Naive thymus-derived CD8-positive, alpha-beta T cell (primary cell): ENCODE measurements at places on chromosomes 6 and 20. TPM values are rescaled to one million over a fixed set of nuclear protein-coding genes. Genes with fewer than 3 reads are reported as not detected.

DNA sequence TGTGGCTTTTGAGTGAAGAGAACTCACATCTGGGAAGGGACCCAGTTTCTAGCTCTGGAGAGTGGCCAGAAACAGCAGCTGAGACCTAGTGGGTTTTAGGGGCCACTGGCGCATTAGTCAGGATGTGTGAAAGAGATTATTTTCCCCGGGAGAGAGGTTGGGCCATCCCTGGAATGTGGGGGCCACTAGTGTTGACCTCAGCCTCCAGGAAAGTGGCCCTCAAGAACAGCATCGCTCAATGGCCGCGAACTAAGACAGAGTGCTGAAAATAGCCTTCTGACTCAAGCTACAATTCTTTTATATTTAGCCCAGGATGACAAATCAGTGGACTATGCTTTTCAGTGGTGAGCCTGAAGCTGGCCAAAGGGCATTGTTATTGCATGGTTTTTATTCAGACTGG is 210.4 kb upstream of the RNF24 start:
- DNase-seq, result no peak

GRCh38 chr6:134451529-134451928 is 133.6 kb upstream of the SGK1 start:
- DNase-seq, result no peak

DNA sequence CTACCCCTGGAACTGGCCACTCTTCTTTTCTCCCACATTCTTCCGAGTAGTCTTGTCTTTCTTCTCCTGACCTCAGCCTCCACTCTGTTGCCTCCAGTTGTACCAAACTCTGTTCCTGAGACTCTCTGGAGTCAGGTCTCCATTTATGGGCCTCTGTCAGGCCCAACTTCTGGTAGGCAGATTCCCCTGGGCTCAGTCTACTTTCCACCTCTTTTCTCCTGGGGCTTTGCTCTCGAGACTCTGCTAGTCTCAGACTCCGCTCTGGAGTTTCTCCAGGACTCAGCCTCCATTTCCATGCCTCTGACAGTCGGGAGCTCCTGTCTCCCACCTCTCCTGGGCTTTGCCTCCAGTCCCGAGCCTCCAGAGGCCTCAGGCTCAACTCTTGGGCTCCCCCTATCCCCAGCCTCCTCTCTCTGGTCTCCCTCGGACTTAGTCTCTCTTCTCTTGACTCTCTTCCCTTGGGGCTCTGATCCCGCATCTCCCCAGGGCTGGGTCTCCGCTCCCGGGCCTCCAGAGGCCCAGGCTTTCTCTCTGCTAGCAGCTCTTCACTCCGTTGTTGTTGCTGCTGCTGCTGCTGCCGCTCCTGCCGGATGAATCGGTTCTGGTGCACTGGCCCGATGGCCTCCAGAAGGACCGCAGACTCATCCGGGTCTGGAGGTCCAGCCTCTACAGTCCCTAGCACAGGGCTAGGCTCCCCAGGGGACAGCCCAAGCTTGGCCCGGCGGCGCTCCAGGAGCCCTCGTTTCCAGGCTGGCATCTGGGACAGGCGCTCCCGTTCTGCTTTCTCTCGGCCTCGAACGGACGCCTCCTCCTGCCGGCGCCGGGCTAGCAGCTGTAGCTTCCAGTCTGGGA is 1.1 kb downstream of the PPP1R18 start:
- no peak for DNase-seq

Gene IP6K3
- not detected for polyA plus RNA-seq
